H9 (cell line): ENCODE measurements at places on chromosomes 4 and X. TPM values are rescaled to one million over a fixed set of nuclear protein-coding genes. Genes with fewer than 3 reads are reported as not detected.

- no peak for DNase-seq
- H3K4me1 ChIP-seq = no peaks in the 10 kb centered on the region
- no peak overlapping the region for H3K27ac ChIP-seq
- H3K36me3 ChIP-seq = no peaks in the 10 kb centered on the region
Observed at GRCh38 chrX:108216919-108217571, 125.5 kb downstream of the ATG4A start.

DNA sequence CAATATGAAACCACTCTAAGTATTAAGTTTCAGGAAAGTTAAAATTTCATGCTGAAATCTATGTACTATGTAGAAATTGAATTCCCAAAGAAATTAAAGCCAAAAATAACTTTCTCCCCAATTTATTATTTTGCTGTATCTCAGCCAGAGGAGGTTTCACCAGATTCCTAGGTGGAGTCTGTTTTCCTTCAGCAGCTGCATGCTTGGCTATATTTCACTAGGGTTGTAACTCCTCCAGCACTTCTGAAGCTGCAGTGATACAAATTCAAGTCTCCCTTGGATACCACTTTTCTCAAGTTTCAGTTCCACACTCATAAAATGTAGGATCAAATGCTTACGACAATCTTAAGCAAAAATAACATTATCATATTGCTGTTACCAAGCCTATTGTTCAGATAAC lies 41.2 kb upstream of the ZC4H2 start:
- no peaks in the 10 kb centered on the region for H3K4me1 ChIP-seq
- H3K4me3 ChIP-seq = no peak overlapping the region
- no peaks in the 10 kb centered on the region for H3K27me3 ChIP-seq
- no peak overlapping the region for H3K27ac ChIP-seq
- no peak for DNase-seq

DNA sequence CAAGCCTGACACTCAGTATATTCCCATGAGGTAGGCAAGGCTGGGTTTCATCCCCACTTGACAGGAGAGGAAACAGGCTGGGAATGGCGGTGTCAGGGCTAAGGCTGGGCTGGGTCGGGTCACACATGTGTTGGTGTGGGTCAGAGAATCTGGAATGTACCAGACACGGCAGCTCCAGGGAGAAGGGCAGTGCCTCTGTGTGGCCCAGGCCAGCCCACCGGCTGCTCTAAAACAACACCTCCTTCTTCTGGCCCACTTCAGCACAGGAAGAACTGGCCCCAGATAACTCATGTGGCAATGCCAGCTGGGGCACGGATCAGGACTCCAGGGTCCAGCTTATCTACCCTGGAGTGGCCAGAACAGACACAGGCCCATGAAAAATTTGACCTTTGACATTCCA lies 6.3 kb downstream of the HAUS7 start:
- H3K4me1 ChIP-seq = no peaks in the 10 kb centered on the region
- no peak overlapping the region for H3K4me3 ChIP-seq
- H3K27me3 ChIP-seq = no peaks in the 10 kb centered on the region
- no peak for DNase-seq
- no peak overlapping the region for H3K27ac ChIP-seq

Gene ARR3
- not detected in 2 replicates for total RNA-seq

DNA sequence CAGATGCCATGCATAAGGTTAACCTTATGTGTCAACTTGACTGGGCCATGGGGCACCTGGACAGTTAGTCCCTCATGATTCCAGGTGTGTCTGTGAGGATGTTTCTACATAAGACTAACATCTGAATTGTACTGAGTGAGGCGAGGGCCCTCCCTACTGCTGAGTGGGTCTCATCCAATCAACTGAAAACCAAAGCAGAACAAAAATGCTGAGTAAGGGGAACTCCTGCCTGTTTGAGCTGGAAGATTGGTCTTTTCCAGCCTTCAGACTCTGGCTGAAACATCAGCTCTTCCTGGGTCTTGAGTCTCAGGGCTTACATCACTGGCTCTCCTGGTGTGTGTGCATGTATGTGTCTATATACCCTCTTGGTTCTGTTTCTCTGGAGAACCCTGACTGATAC lies 13.8 kb downstream of the NELFA start:
- no peak for DNase-seq
- H3K36me3 ChIP-seq = peaks cover 17% of the 10 kb centered on the region; the same call in 2 of the 3 replicates
- no peak overlapping the region for H3K27ac ChIP-seq
- H3K4me3 ChIP-seq = no peak overlapping the region
- H3K4me1 ChIP-seq = no peaks in the 10 kb centered on the region

DNA sequence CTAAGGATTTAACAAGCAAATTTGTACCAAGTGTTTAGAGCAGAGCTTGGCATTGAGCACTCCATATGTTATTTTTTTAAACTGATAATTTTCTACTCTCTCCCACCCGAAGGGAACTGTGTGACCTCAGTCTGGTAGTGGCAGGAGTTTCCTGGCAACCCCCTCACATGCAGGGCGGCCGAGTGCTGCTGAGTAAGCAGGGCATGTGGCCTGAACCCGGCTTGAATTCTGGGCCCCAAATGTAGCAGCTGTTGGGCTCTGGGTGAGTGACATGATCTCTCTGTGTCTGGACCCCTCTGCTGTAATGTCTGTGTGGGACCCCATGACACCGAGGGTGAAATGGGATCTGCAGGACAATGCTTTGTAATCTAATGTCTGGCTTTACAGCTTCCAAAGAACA lies 13.6 kb upstream of the C4orf50 start:
- no peak for DNase-seq
- H3K4me3 ChIP-seq = no peak overlapping the region
- no peaks in the 10 kb centered on the region for H3K27me3 ChIP-seq
- H3K27ac ChIP-seq = no peak overlapping the region
- H3K4me1 ChIP-seq = peaks cover 2% of the 10 kb centered on the region; the same call in 1 of the 2 replicates

DNA sequence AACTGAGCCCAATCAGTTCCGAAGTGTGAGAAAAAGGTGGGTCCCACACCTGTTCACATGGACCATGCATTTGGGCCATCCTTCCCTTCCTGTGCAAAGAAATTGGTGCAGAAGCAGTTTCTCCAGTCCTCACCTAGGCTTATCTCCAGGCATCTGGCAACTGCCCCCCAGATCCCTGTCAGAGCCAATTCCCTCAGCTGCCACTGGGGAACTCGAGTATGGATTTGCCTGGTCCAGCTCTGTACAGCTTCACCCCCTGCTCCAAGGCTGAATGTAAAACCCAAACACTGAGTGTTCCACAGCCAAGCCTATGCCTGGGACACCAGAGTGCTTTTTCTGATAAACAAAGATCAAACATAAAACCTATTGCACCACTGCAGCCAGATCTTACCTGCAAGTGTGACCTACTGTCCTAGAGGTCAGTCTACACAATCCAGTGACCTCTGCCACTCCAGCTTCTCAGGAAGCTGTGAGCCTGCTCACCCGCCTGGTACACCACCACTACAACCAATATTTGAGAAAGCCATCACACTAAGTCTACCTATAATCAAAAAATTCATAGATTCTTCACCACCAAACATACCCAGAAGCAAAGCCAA lies 136.4 kb downstream of the STPG2 start:
- H3K27me3 ChIP-seq = no peaks in the 10 kb centered on the region
- H3K27ac ChIP-seq = no peak overlapping the region
- H3K4me3 ChIP-seq = no peak overlapping the region
- no peaks in the 10 kb centered on the region for H3K4me1 ChIP-seq

Gene NALF2
- 9.7 and 11.2 TPM in 2 replicates for total RNA-seq

Gene TEX13D
- total RNA-seq = 0.15 TPM in 1 of 2 replicates, not detected in the other

- H3K36me3 ChIP-seq = no peaks in the 10 kb centered on the region
- no peaks in the 10 kb centered on the region for H3K4me1 ChIP-seq
Observed at GRCh38 chrX:124354648-124355047, 8.3 kb downstream of the SH2D1A start.

GRCh38 chr4:151629097-151629783 lies 131.6 kb downstream of the GATB start:
- peaks cover 20% of the 10 kb centered on the region for H3K36me3 ChIP-seq
- H3K27ac ChIP-seq = no peak overlapping the region
- H3K4me1 ChIP-seq = no peaks in the 10 kb centered on the region
- DNase-seq = no peak
- H3K4me3 ChIP-seq = no peak overlapping the region
- H3K27me3 ChIP-seq = no peaks in the 10 kb centered on the region

DNA sequence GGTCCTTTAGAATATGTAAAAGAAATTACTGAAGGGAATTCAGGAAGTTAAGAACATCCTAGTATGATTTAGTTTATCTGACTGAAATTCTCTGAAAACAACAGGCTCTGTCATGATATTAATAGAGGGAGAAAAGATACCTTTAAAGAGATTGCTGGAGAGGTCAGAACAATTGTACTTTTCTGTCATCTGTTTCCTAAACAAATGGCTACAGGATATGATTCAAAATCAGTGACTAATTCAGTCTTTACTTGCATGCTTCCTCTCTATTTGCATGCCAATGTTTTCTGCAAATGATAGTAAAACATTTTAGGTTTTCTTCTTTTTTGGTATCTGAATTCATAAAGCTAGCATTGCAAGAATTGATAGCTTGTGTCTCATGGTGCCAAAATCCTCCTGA lies 616.7 kb upstream of the PCDH7 start:
- H3K4me1 ChIP-seq = no peaks in the 10 kb centered on the region
- H3K4me3 ChIP-seq = no peak overlapping the region
- H3K27me3 ChIP-seq = no peaks in the 10 kb centered on the region
- no peak for DNase-seq
- no peak overlapping the region for H3K27ac ChIP-seq

GRCh38 chr4:170675568-170676262 lies 586.0 kb upstream of the AADAT start:
- H3K27ac ChIP-seq = no peak overlapping the region
- H3K27me3 ChIP-seq = no peaks in the 10 kb centered on the region
- H3K4me1 ChIP-seq = no peaks in the 10 kb centered on the region; the same call in 1 of the 2 replicates
- no peak for DNase-seq
- H3K36me3 ChIP-seq = peaks cover 23% of the 10 kb centered on the region

DNA sequence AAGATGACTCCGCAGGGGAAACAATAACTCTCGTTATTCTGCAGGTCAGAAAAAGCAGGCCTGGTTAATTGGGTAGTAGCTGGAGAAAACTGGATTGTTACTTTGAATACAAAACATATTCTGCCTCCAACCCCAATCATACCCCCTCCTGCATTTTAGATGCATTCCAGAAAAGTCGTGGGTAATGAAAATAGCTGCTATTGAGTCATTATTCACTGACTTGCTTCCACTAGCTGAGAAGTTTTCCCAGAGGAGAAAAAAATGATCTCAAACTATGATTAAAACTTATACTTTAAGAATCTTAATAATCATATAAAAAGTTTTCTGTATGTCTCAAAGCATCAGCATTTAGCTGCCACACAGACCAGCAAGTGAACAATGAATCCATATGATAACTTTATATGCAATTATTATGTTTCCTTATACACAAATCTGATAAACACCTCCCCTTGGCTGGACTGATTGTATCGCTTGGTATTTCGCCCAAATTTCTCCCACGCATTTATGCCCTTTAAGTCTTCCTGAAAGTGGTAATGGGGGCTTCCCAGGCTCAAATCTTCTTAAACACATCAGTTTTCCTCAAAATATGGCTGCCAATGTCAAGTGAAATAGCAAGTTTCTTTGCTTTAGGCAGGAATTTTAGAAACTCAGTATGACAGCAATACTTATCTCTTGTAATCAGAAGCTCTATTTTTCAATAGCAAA lies 181.0 kb downstream of the LDB2 start:
- no peaks in the 10 kb centered on the region; the same call in 1 of the 2 replicates for H3K4me1 ChIP-seq
- H3K27me3 ChIP-seq = no peaks in the 10 kb centered on the region
- DNase-seq = no peak
- no peak overlapping the region for H3K27ac ChIP-seq
- H3K36me3 ChIP-seq = peaks cover 4% of the 10 kb centered on the region; the same call in 1 of the 2 replicates

DNA sequence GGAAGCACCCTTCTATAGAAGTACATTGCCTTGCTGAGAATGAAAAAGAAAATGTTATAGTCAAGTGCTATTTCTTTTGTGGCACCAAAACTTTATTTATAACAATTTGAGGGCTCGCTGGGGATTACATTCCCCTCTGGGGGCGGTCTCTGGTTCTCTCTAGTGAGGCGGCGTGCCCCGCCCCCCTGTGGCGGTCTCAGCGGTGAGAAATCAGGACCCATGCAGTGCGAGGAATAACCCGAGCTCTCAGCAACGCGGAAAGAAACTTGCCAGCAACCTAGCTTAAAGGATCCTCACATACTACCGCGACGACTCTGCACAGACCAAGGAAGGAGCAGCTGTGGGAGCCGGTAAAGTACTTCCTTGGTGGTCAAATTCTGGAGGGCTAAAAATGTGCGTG lies 83.4 kb upstream of the SHISA3 start:
- H3K36me3 ChIP-seq = peaks cover 16% of the 10 kb centered on the region
- H3K4me3 ChIP-seq = no peak overlapping the region
- no peak for DNase-seq
- H3K27ac ChIP-seq = no peak overlapping the region
- peaks cover 8% of the 10 kb centered on the region; the same call in 1 of the 2 replicates for H3K4me1 ChIP-seq
- no peaks in the 10 kb centered on the region for H3K27me3 ChIP-seq

DNA sequence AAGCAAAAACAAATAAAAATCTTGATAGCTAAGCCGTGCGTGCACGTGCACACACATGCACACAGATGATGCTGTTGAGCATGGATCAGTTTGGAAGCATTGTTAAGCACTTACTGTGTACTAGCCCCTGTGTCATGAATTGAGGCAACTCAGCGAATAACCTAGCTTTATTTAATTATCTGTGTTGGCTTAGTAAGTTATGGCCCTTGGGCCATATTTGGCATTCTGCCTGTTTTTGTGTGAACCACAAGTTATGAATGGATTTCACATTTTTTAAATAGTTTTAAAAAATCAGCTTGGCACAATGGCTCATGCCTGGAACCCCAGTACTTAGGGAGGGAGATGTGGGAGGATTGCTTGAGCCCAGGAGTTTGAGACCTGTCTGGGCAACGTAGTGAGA lies 113.6 kb upstream of the CBLL2 start:
- no peak for DNase-seq
- H3K36me3 ChIP-seq = no peaks in the 10 kb centered on the region
- H3K27me3 ChIP-seq = no peaks in the 10 kb centered on the region
- H3K27ac ChIP-seq = no peak overlapping the region
- H3K4me1 ChIP-seq = no peaks in the 10 kb centered on the region

DNA sequence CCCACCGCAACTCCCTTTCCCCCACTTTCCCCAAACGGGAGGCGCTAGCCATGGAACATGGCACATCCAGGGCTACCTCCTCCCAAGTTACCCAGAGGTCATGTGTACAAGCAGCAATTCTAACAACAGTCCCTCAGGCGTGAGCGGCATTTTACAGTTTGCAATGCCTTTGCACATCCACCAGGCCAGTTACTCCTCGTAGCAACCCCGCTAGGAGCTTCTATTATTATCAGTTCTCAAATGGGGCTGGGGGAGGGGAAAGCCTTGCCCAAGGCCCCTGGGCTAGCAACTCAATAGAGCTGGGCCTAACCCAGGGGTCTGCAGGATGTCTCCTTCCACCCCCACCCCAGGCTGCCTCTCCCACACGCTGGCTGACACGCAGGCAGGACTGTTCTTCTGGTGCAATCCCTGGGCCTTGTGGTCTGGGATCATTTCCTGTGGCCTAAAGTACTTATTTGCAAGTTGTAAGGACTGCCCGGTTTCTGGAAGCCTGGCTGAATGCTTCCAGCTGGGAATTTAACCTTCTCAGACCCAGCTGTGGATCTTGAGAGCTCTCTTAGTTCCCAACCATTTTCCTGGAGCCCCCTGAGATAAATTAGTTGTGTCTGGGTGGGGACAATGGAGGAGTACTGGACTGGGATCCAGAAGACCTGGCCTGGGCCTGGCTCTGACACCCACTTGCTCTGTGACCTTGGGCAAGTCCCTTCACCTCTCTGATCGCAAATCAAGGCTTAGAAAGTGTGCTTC lies 27.7 kb downstream of the PJA1 start:
- no peaks in the 10 kb centered on the region for H3K27me3 ChIP-seq
- H3K4me3 ChIP-seq = peak overlapping the region; percentile 47
